K562 (cell line): ENCODE measurements at places on chromosomes 6 and 20. TPM values are rescaled to one million over a fixed set of nuclear protein-coding genes. Genes with fewer than 3 reads are reported as not detected.

ECHDC1 gene
- 57.5 and 58.4 TPM in 2 replicates for total RNA-seq

PPP1R3G gene
- total RNA-seq = 0.04 TPM in 2 replicates

KCNK15 gene
- total RNA-seq = 0.11 and 0.38 TPM in 2 replicates

LTA gene
- 0.80 and 0.87 TPM in 2 replicates for total RNA-seq

PARD6B gene
- total RNA-seq = 12.0 and 12.3 TPM in 2 replicates

EPPIN gene
- total RNA-seq = not detected in 2 replicates

LY6G6C gene
- 0.20 TPM in 1 of 2 replicates, not detected in the other for total RNA-seq

SCUBE3 gene
- total RNA-seq = 0.02 TPM in 1 of 2 replicates, not detected in the other

GRIK2 gene
- not detected in 2 replicates for total RNA-seq

RSPO3 gene
- not detected in 2 replicates for total RNA-seq

NRSN1 gene
- total RNA-seq = not detected in 2 replicates

HLA-DMB gene
- 0.18 and 0.38 TPM in 2 replicates for total RNA-seq

PPT2 gene
- total RNA-seq = 83.2 and 83.4 TPM in 2 replicates

BHLHE23 gene
- not detected in 2 replicates for total RNA-seq

MTFR2 gene
- total RNA-seq = 25.7 and 29.1 TPM in 2 replicates

MCCD1 gene
- not detected in 2 replicates for total RNA-seq

TMEM244 gene
- not detected in 2 replicates for total RNA-seq

HLA-F gene
- 0.40 and 0.89 TPM in 2 replicates for total RNA-seq

CTCFL gene
- total RNA-seq = 122 and 124 TPM in 2 replicates
